ENCODE measurements at places on chromosomes 1 and 21.

GRCh38 chr1:198234520-198235251, 77.9 kb downstream of the NEK7 start:
- DNase-seq, result peak; percentile 43

DNA sequence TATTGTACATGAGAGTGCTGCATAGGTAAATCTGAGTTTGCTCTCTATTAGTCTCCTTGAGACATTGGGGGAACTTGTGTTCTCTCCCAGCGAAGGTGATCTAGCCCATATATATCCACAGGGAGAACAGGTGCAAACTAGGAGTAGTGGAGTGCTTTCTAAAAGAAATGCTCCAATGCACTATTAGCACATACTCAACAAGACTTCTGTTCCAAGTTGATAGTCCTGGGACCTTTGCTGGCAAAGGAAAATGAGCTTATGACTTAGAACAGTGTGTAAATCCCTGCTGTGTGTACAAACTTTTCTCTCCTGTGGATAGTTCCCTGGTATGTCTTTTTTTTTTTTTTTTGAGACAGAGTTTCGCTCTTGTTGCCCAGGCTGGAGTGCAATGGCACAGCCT, 25.5 kb downstream of the CFAP126 start:
- DNase-seq, result no peak

GRCh38 chr21:36104317-36105300, 30.3 kb upstream of the CBR3 start:
- DNase-seq, result peak; percentile 77

DNA sequence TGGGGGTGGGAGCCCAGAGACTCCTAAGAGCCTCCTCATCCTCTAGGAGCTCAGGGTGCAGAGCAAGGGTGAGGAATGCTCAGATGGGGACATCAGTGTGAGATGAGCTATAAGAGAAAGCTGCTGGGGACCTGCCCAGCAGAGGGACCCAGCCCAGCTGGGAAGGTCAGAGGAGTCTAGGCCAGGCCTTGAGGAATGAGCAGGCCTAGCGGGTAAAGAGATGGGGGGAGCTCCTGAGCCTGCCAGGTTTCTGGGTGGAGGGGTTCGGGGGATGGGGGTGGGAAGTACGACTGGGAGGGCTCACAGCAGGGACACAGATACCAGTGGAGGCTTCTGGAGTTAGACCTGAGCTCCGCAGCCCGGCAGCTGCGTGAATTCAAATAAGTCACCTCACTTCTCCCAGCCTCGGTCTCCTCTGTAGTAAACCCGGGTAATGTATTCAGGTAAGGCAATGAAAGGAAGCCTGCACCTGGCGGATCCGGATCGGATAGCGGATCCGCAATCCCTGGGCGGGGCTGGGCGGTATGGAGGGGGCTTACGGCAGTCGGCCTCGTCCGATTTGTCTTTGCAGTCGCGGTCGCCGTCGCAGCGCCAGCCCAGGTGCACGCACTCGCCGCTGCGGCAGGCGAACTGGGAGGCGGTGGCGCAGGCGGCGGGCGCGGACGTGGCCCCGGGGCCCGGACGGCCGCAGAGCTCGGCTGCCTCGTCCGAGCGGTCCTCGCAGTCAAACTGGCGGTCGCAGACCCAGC, 38.0 kb upstream of the MAGOH start:
- no peak for DNase-seq

DNA sequence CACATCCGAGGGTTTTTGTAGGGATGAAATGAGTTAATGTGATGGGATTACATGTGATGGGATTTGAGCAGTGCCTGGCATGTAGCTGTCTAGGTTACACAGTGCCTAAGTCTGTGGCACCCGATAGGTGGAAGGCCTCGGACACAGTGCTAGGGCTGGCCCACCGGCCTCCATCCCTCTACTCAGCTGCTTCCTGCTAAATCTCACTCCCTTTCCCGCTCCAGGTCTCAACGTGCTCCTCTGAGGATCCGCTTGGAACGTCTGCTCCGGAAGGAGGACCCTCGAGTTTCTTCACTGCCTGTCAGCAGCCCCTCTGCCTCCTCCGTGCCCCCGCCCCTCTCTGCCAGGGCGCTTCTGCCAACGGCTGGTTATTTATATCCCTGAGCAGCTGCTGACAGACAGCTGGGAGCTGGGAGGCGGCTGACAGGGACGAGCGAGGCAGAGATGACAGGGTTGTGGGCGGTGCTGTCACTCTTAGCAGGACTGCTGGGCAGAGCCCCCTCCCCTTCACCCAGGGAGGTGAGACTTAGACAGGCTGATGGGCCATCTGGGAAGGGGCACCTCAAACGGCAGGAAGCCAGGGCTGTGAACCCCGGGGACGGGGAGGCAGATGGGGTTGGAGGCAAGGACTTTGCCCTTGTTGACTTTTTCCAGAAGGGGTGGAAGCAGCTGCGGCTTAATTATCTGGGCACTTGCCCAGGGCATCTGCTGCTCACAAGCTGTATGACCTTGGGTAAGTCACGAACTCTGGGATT, 26.6 kb upstream of the LRRN2 start:
- DNase-seq, result no peak

Data from PC-3 (cell line).